ENCODE measurements at places on chromosomes 3 and 15.

DNA sequence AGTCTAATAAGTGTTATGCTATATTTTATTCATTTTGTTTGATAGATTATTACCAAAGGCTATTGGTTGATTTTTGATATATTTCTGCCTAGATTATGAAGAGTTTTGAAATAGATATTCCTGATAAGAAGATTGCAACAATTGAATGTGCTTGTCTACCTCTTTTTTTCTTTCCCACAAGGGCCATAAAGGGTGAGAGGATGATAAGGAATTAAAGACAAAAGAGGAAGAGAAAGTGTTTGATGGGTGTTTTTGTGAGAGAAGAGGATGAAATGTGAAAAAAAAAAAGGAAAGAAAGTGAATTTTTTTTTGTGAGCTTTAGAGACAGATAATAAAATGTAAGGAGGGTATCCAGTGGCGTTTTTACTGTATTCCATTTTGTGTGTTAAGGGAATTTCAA, 244.4 kb downstream of the CHST2 start:
- no peak for DNase-seq

GRCh38 chr3:24846286-24846860, 351.7 kb upstream of the THRB start:
- DNase-seq, result no peak

DNA sequence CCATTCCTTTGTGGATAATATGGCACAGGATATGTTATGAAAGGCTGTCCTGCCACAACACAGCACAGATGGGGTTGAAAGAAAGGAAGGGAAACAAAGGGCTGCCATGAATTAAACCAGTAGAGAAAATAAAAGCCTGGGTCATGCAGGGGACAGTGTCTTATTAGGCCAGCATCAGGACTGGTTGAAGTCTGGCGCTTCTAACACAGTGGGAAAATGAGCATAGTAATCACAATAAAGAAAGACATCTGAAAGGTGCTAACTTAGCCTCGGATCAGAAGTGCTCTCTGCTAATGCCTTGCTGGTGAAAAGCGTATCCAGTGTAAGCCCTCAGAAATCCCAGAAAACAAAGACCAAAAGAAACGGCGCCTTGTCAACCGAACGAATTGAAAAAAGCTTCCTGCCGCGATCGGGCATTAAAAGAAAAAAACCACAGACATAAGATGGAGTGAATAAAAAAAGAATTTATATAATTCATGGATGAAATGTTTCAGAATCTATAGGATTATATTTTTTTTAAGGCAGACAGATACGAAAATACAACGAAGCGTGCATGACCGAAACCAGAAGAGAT, 566 bp upstream of the MKRN3 start:
- DNase-seq, result peak; percentile 23

GRCh38 chr15:90876512-90877170, 7.7 kb upstream of the FES start:
- no peak for DNase-seq

DNA sequence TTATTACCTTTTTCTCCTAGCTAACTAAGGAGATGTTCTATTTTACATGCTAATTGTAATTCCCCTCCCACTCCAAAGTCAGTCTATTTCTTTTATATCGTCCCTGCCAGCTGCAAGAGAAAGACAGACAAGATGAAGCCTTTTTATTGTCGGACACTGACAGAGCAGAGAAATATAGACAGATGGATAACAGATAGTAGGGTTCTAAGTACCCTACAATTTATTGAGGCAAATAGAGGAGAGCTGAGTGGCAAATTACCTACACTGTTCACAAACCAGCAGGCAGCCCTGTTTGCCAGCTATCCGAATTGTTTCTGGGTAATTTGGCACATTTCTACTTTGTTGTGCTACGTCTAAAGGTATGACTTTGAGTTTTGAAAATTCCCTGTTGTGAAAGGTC, 392.3 kb upstream of the ZNF717 start:
- no peak for DNase-seq
